Fibroblast of the conjunctiva (primary cell): ENCODE measurements at places on chromosomes 12 and 14.

GRCh38 chr12:110796952-110797351 is 49.8 kb upstream of the CCDC63 start:
- DNase-seq: no peak

DNA sequence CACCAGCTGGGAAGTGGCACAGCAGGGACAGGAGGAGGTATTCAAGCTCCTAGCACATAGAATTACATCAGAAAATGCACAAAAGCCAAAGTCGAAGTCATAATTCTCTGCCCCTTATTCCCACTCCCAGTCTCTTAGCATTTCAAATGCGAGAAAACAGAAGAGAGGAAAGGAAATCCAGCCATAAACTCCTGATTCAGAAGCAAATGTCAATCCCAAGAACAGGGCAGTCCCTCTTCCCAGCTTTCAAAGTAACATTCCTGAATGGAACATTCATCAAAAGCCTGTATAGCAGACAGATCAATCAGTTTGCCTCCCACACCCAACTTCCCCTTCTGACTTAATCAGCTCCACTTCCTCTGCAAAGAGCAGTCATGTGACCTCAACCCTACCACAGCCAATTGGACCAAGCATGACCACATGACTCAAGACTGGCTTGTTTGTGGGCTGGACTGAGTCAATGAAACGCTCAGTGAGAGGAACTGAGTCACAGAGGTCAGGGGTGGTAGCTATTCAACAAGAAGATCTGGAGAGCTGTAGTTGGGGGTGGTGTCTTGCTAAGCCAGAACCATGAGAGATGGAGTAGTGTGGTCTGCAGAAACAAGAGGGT is 41.4 kb upstream of the TUNAR start:
- no peak for DNase-seq

- DNase-seq: no peak
Measured at GRCh38 chr14:100546051-100546443, 41.2 kb downstream of the BEGAIN start.

GRCh38 chr12:32569259-32569658 is 109.8 kb upstream of the DNM1L start:
- no peak for DNase-seq

GRCh38 chr12:88113871-88114270 is 28.0 kb downstream of the CEP290 start:
- DNase-seq: no peak

DNA sequence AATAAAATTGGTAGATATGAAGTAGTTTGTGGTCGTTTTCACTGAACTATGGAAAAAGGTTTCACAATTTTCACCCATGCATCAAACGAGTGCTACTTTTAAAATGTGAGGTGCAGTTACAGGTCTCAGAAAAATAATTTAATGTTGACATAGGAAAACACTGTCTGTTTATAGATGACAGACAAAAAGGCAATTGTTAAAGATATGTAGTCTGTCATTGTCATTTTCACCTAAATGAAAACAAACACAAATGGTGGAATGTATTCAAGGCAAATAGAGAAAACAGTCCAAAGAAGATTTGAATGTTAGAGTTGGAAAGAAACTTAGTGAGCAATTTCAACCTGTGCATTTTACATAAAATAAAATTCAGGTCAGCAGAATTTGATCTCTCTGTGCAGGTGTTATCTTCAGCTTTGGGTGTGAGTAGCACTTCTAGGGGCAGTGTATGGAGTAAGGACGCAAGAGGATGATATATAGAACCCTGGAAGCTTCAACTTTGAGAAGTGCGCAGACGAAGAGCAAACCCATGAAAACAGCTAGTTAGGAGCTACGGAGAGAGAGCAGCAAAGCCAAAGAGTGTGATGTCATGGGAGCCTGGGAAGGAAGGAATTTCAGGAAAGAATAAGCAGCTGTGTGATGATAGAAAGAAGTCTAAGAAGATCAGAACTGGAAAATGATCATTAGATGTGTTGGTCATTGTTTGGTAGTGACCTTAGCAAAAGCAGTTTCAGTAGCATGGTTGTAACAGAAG is 6.2 kb downstream of the RERG start:
- DNase-seq: no peak

DNA sequence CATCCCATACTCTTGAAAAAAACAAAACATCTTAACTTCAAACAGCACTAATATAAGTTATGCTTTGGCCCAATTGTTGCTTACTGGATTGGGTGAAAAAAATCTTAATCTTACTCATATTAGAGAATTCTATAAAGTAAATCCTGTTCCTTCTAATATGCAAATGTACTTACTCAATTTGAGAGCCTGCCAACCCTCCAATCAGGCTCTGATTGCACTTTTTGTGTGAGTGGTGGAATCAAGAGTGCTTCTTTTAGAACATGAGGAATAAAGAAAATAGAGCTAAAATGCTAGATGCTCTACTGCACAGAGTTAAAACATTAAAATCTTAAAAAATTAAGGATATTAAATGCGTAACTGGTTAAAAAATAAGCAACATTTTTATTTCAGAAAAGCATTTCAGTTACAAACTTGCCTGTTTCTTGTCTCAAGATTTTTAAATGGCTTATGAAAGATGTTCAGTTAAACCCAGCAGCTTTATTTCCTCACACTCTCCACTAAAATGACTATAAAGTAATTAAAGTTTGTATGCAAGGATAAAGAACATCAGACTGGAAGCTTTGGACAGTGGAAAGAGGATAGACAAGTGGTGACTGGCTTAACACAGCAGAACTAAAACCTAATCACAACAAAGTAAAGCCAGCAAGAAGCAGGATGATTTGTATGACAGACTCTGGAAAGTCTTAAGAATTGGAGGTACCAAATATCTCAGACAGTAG is 177.5 kb downstream of the SLC2A13 start:
- DNase-seq: no peak
